ENCODE measurements at places on chromosomes 6 and 20.

GRCh38 chr20:33653218-33653899 lies 8.8 kb upstream of the C20orf144 start:
- peak; percentile 70 for DNase-seq

DNA sequence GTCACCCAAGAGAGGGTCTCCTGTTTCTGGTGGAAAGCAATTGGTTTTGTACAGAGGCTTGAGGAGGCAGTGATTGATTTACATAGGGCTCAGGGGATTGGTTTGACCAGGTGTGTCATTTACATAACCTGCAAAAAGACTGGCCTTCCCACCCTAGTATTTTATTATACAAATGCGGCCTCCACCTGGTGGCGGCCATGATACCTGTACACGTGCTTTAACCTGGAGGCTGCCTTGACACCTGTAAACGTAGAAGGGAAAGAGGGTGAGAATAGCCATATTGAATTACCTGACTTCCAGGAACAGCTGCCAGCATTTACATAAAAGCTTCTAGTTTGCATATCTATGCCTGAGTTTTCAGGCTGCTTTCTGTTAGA lies 48.7 kb downstream of the HLA-DPB1 start:
- no peak for DNase-seq

DNA sequence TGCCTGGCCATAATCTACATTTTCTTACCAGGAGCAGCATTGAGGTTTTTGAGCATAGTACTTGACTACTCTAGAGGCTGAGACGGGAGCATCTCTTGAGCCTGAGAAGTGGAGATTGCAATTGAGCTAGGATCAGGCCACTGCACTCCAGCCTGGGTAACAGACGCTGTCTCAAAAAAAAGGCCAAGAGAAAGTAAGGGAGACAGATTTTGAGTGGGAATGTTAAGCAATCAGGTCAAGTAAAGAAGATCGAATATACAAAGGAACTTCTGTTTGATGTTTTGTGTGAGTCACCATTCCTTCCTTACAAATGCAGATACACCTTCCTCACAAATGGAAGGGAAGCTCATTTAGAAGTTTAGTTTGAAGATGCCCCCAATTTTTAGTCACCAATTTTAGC lies 4.4 kb downstream of the PNRC1 start:
- peak; percentile 15 for DNase-seq

DNA sequence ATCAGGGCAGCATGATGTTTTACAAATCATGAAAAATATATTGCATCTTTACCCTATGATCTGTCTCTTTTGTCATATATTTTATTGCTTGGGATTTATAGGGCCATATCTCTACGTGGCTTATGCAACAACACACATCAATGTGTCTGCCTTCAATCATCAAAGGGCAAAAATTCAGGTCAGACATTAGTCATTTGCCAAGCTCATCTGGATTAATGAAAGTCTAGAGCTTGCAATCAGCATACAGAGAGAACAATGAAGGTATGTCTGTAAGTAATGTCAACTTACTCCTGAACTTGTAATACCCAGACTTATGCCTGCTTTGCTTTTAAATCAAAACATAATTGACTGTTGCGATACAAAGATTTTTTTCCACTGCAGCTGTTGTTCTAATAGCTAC lies 282.7 kb downstream of the HAO1 start:
- DNase-seq = no peak

DNA sequence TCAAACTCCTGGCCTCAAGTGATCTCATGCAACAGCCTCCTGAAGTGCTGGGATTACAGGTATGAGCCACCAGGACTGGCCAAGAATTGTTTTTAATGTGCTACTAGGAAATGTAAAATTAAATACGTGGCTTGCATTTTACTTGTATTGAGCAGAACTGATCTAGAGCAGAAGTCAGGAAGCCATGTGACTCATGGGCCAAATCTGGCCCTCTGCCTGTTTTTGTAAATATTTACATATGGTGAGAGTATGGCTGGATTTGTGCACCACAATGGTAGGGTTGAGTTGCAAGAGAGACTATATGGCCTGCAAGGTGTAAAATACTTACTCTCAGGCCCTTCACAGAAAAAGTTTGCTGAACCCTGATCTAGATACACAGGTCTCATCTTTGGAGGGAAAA lies 75.8 kb downstream of the LAMP5 start:
- no peak for DNase-seq

GRCh38 chr20:17832236-17832915 lies 132.6 kb downstream of the BANF2 start:
- no peak for DNase-seq
